ENCODE measurements at places on chromosomes 12 and 14.

- DNase-seq, result no peak
Observed at GRCh38 chr12:99054601-99055128, 409.6 kb downstream of the APAF1 start.

DNA sequence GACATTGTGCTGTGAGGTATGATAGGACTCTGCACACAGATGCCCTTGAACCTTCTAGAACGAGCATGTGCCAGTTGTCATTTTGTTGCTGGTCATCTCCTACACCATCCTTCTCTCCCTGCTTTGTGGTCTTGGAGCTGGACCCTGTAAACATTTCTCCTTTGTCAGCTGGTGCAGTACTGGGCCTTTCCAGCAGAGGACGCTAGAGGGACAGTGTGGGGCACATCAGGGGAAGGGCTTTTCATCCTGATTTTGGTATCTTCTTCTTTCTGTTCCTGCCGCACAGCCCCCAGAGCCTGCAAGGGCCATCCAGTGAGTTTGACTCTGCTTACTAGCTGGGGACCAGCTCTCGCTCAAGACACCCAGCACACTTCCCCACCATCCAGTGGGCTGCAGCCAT, 484.6 kb downstream of the AACS start:
- DNase-seq, result no peak

GRCh38 chr14:68606176-68606575, 186.7 kb downstream of the ZFP36L1 start:
- DNase-seq, result no peak

DNA sequence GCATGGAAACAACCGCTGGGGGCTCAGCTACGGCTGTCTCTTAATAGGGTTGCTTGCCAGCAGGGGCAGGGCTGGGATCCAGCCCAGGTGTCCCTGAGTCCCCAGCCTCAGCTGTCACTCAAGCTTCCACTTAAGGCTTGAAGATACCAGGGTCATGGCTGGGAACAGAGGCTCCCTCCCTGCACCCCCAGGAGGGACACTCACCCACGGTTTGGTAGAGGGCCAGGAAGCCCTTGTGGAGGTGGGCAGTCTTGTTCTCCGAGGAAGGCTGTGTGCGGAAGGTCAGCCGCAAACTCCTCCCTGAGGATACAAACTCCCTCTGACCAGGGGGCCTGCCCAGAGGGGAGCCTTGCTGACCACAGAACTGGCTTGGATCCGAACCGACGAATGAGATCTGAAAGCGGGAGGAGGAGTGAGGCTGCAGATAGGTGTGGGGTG, 7.3 kb downstream of the C1RL start:
- DNase-seq, result no peak

GRCh38 chr14:50791201-50791600, 39.8 kb downstream of the NIN start:
- DNase-seq, result no peak

GRCh38 chr14:36398463-36399291, 78.2 kb upstream of the MBIP start:
- no peak for DNase-seq

DNA sequence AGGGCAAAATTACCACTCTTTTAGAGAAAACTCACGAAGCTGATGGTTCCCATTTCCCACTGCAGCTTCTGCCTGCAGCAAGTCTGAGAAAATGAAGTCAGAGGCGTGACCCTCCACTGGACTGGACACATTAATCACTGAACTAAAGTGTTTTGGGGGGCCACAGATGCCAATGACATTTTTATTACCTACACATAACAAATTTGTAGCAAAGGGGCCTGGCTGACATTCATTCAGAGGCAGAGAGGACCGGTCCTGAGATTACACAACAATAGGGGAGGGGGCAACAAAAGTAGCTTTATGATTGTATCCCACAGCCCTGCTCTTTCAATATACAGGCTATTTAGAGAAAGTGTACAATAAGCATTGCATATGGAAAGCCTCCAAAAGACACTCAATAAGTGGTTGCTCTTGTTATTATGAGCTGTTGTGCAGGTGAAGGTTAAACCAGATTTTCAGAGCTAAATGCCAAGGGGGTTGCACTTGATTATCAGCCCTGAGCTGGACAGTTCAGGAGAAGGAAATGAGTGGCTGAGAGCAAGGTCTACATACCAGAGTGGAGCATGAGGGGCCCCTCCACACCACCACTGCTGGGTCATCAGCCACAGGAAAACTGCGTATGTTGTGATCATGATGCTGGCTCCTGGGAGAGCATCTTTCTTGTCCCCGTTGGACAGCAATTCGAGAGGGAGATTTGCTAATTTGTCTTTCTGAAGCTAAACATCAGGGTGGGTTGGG, 41.5 kb upstream of the CCDC60 start:
- no peak for DNase-seq

DNA sequence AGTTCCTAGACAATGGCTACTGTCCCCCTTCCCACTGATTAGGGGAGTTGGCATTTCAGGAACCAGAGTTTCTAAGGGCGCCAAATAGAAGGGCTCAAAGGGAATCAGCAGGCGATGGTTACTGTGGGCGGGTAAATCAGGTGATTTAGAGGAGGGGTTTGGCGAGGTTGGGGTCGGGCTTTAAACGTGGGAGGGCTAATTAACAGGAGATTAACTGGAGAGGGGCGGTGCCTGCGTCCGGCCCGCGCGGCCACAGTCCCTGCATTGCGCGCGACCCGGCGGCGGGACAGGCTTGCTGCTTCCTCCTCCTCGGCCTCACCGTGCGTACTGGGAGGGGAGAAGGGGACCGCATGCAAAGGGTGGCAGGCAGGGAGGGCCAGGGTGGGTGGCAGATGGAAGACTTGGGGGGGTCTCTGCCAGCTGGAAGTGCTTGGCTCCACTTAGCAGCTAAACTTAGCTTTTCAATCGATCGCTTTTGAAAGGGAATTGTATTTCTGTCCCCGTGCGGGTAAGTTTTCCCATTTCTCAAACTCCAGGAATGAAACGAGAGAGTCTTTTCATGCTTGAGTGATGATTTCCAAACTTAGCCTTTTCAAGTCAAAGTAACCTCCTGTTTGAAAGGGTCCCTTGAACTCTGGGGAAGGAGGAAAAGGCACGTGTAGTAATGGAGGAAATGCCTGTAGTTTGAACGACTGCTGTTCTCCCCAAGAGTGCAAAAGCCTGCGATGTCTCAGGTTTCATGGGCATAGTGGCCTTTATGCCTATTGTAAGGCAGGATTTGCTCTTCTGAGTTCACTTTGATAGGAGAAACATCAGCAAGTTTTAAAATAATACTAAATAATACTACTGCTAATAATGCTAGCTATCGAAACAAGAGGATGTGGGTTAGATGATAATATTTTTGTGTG, at the start of gene MGST1:
Gene MGST1 (plus strand): TSS at position 255 of the 908 bp plus-strand sequence. CDS start 6,608 bp downstream, outside the sequence.
- DNase-seq, result no peak

DNA sequence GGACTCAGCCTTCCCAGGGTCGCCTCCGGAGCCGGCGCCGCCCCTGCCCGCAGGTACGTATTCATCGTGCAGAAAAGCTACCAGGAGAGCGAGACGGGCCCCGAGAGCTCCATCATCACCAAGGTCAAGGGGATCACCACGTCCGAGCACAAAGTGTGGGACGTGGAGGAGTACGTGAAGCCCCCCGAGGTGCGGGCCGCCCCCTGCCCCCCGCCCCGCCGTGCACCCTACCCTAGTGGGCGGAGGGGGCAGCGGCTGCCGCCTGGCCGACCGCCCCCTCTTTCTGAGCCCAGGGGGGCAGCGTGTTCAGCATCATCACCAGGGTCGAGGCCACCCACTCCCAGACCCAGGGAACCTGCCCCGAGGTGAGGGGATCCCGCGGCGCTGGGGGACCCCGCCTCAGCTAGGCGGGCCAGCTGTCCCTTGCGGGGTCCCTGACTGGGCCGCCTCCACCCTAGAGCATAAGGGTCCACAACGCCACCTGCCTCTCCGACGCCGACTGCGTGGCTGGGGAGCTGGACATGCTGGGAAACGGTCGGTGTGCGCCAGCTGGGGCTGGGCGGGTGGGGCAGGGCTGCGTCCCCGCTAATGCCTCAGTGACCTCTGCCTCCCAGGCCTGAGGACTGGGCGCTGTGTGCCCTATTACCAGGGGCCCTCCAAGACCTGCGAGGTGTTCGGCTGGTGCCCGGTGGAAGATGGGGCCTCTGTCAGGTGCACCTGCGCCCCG, 973 bp downstream of the P2RX2 start:
- DNase-seq, result no peak

Data from C1 segment of cervical spinal cord (tissue), 14 donors.